ENCODE measurements at places on chromosomes 7 and 10. TPM values are rescaled to one million over a fixed set of nuclear protein-coding genes. Genes with fewer than 3 reads are reported as not detected.

- no peak for DNase-seq
These were observed 8.5 kb upstream of the CHCHD1 start for GRCh38 chr10:73773152-73773879.

Gene EN2
- under 0.01 TPM for total RNA-seq

Gene ZNF488
- total RNA-seq = 0.13 TPM

GRCh38 chr7:150804802-150805201 is 4.2 kb downstream of the TMEM176A start:
- no peak for DNase-seq

Gene C10orf67
- total RNA-seq = not detected

Gene STK31
- total RNA-seq = 0.13 TPM

Gene CYP26C1
- total RNA-seq = 0.77 TPM

DNA sequence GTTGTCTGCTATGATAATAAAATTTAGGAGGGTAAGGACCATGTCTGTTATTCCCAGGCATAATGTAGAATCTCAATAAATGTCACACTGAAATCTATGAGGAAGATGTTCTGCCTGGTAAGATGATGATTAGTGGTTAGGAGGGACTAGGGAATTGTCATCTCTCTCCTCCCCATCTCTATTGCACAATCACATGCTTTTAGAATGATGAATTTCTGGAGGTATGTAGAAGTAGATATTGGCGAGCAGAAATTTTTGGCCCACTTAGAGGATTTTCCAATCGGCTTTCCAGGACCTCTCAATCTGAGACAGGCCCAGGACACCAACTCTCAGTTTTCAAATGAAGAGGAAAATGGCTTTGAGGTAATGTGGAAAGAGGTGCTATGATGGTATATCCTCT is 2.0 kb upstream of the PITX3 start:
- DNase-seq = no peak

Gene ODAD2
- 0.26 TPM for total RNA-seq

DNA sequence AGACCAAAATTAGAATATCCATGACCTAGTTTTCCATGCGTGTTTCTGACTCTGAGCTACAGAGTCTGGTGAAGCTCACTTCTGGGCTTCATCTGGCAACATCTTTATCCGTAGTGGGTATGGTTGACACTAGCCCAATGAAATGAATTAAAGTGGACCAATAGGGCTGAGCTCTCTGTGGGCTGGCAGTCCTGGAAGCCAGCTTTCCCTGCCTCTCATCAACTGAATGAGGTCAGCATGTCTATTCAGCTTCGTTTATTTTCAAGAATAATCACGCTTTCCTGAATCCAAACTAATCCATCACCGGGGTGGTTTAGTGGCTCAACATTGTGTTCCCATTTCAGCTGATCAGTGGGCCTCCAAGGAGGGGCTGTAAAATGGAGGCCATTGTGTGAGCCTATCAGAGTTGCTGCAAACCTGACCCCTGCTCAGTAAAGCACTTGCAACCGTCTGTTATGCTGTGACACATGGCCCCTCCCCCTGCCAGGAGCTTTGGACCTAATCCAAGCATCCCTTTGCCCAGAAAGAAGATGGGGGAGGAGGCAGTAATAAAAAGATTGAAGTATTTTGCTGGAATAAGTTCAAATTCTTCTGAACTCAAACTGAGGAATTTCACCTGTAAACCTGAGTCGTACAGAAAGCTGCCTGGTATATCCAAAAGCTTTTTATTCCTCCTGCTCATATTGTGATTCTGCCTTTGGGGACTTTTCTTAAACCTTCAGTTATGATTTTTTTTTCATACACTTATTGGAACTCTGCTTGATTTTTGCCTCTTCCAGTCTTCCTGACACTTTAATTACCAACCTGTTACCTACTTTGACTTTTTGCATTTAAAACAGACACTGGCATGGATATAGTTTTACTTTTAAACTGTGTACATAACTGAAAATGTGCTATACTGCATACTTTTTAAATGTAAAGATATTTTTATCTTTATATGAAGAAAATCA is 35.5 kb downstream of the CAV1 start:
- no peak for DNase-seq

GRCh38 chr10:131219584-131219886 is 92.0 kb downstream of the TCERG1L start:
- no peak for DNase-seq

GRCh38 chr10:11280187-11280932 is 262.7 kb downstream of the CELF2 start:
- DNase-seq = no peak

GRCh38 chr10:59227136-59227673 is 50.8 kb downstream of the PHYHIPL start:
- DNase-seq = no peak

DNA sequence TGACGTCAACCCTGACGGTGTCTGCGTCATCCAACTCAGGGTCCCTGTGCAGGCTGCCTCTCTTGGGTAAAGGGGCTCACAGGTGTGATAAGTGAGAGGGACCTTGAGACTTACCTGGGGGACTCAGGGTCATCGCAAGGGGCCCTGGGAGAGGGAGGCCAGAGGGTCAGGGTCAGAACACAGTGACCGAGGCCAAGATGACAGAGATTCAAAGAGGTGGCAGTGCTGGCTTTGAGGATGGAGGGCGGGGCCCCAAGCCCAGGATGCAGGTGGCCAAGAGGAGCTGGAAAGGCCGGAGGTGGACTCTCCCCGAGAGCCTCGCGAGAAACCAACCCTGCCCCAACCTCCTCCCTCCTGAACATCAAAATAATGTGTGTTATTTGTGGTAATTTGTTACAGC is 165.2 kb upstream of the PPP2R2D start:
- DNase-seq = no peak

- no peak for DNase-seq
These were observed 73.4 kb upstream of the SEPHS1 start for GRCh38 chr10:13421382-13421917.

Gene HOXA10
- 2.3 TPM for total RNA-seq

DNA sequence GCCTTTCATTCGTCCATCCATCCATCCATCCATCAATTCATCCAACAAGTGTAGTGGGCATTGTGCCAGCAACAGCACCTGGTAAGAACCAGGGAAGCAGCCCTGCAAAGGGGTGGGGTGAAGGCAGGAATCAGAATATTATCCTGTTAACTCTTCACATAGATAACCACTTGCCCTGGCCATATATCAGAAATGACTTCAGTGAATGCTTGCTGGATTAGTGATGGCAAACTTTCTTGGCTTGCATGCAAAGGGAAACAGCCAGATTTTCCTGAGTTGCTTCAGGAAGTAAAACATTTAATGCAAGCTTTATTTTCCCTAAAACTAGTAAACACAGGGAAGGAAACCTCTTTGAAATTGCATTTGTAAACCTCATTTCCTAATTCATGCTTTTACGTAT is 743 bp downstream of the OR2A5 start:
- DNase-seq = no peak

DNA sequence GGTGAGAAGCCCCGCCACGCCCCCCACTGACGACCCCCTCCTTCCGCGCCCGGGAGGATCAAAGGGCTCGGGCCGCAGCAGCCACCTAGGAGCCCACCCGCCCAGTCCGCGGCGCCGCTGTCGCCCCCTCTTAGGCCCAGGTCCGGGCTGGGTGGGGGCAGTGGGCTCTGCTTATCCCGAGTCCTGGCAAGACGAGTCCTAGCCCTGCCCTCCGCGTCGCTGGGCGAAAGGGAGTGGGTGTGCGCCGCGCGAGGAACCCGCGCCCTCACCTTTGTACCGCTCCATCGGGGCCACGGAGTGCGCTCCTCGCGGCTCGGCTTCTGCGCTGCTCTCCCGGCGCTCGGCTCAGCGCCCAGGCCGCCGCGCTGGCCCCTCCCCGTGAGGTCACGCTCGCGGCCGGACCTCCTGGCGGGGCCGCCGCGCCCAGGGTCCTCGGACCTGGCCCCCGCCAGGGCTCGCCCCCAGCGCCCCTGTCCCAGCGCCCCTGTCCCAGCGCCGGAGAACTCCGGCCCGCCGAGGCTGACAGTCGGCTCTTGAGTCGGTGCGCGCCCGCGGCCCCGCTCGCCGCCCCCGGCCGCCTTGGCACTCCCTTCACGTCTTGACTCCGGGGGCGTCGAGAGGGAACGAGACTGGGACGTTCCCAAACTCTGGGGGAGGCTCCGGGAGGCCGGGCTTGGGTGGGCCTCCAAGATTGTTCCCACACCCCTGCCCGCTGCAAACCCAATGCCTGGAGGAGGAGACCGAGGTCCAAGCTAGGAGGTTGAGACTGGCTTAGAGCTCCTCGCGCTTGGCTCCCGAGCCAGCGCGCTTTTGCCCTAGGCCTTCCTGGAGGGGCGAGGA is at the start of gene AFAP1L2:
Gene AFAP1L2 (minus strand): TSS at position 332 of the 840 bp plus-strand sequence. CDS start 47 bp downstream, at position 285.
- DNase-seq = no peak

DNA sequence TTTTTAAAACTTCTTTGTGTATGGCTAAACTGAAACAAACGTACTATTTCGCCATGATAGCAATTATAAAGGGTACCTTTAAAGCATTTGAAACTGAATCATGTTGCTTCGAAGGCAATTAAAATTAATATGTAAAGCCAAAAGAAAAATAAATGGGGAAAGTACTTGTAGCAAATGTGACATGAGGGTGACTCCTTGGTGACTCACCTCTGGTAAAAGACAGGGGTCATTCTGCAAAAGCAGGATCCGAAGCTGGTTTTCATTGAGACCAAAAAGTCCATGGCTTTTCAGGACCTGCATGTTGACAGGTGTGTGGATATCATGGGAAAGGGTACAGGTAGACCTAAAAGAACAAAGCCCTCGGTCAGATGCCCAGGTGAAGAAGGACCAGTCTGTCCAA is 1.5 kb downstream of the ZC3HAV1L start:
- no peak for DNase-seq

Gene CALHM1
- not detected for total RNA-seq

DNA sequence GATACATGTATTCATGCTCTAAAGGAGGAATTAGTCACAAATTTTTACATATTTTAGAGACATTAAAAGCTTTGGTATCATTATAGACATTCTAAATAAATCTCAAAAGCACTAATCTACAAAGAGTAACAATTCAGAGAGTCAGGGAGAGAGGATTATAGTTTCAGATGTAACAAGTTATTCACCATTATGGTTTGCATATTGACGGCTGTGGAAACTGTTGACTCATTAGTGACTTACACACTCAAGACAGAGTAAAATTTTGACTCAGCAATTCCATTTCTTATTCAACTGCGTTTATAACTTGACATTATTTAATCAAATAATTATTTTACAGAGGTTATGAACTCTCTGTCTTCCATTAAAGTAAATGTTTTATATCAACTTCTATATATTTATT is 95.4 kb upstream of the SEMA3C start:
- DNase-seq = no peak

- DNase-seq = no peak
These were observed 2.1 kb downstream of the CPED1 start for GRCh38 chr7:120990468-120991118.

DNA sequence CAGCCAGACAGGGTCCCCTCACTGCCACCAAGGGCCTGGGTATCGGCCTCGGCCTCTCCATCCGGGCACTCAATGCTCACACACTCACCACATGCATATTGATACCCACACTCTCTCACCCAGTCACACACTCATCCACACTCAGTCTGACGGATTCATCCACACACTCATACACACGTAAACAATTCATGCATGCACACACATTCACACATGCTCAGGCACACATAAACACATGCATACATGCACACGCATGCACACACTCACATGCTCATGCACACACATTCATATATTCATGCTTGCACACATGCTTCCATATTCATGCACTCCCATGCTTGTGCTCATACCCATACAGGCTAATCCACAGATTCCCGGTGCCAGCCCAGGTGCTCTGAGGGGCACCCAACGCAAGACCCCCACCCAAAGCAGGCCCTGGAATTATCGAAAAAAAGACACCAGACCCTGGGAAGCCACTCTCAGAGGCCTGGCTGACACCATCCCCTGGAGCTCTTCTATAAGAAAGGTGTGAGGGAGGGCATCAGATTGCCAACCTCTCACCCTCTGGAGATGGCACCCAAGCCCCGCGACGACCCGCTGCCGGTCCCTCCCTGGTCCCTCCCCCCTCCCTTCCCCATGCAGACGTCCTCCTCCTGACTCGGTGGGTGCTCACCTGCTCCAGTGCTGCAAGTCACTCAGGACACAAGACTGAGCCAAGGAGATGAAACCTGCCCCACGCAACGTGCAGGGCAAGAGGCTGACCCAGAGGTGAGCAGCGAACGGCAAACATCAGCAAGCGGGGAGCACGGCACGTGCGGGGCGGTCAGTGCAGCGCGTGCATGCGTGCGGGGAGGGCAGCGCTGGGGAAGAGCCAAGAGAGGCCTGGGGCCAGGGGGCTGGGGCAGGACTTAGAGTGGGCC is 15.2 kb downstream of the STK32C start:
- no peak for DNase-seq

DNA sequence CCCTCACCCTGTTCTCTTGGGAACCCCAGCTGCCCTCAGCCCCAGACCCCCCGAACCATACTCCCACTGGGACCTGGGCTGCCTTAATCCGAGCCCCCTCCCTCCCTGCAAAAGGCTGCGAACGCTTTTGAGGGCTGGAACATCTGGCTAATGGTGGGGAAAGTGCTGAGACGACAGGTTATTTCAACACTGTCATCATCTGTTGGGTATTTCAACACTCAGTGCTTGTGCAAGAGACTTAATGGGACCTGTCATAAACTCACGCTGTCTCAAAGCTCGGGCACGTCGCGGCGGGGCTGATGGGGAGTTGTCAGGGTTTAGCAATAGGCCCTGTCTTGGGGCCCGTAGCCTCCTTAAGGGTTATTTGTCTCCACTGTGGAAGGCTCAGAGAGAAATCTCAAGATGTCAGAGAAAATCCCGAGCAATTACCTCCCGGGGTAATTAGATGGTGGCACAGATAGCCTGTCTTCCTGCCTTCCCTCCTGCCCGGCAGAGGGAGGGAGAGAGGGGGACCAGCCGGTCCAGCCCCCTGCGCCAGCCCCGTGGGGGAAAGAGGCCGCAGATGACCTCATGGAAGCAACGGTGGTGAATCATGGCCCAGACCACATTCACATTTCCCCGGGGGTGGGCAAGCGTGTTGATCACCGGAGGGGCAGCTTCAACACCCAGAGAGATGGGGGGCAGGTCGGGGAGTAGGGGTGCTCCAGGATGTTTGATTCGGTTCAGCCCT is 88.7 kb upstream of the MYL10 start:
- peak; percentile 35 for DNase-seq

Gene ACTR3C
- total RNA-seq = 4.7 TPM

Gene CHAT
- total RNA-seq = not detected

DNA sequence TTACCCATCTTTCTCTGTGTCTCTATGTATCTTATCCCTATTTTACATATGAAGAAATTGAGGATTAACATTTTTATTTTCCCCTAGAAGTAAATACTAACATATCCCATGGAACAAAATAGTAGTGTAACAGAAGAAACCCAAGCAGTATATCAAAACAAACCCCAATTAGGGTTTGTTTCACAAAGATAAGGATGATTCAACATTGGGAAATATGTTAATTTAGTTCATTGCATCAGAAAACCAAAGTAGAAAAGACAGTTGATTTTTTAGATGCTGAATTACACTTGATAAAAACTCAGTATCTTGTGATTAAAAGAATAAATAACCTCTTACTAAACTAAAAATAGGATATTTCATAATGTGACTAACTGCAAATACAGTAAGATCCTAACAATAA is 87.8 kb downstream of the GLCCI1 start:
- DNase-seq = no peak

Gene ACHE
- 1.2 TPM for total RNA-seq

- DNase-seq = no peak
These were observed 9.0 kb downstream of the PPP1R17 start for GRCh38 chr7:31695859-31696614.

- DNase-seq = no peak
These were observed 679.3 kb upstream of the IGFBP3 start for GRCh38 chr7:46600340-46600739.

Measured in dermis microvascular lymphatic vessel endothelial cell (primary cell).